ENCODE measurements at places on chromosomes 1 and 21.
A peak's percentile ranks its signal among the peaks of the same experiment; 100 is the strongest.

GRCh38 chr21:42525676-42526378, 12.2 kb downstream of the SLC37A1 start:
- DNase-seq: no peak

GRCh38 chr1:51002516-51002915, 32.5 kb downstream of the CDKN2C start:
- DNase-seq: no peak

GRCh38 chr21:27026501-27026900, 59.6 kb upstream of the ADAMTS5 start:
- DNase-seq: no peak

GRCh38 chr1:61138921-61139774, 56.8 kb downstream of the NFIA start:
- DNase-seq: peak; percentile 83

GRCh38 chr1:209395169-209395568, 188.3 kb upstream of the CAMK1G start:
- DNase-seq: no peak

DNA sequence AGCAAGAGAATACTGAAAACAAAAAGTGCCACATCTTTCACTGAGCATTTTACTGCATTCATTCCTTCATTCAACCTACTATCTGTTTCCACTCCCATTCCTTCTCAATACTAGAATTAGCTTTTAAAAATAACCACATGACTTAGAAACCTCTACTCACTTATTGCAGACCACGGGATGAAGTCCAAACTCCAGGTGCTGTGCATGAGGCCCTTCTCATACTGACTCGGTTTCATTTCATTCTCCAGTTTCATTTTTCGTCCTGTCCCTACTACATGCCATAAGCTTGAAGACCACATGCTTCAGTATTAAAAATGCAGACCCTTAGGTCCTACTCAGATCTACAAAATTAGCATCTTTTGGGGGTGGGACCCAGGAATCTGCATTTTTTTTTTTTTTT, 2.3 kb upstream of the BACH1 start:
- no peak for DNase-seq

- peak; percentile 72 for DNase-seq
Measured at GRCh38 chr1:109392788-109393616, 4.7 kb downstream of the SORT1 start.

DNA sequence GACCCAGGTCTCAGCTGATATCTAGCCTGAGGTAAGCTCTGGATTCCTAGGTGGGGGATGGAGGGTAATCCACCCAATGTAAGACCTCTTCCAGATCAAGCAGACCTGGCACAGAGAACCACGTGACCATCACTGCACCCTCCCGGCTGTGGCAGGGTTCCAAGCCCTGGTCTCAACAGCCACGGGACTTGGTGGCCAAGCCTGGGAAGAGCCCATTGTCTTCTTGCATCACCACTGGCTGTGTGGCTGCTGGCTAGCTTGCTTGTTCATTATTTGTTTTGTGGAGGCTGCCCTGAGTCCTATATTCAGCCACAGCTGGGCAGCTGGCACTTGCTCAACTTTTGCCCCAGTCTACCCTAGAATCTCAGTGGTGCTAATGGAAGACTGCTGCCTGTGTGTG, 24.1 kb upstream of the NFASC start:
- DNase-seq: no peak

DNA sequence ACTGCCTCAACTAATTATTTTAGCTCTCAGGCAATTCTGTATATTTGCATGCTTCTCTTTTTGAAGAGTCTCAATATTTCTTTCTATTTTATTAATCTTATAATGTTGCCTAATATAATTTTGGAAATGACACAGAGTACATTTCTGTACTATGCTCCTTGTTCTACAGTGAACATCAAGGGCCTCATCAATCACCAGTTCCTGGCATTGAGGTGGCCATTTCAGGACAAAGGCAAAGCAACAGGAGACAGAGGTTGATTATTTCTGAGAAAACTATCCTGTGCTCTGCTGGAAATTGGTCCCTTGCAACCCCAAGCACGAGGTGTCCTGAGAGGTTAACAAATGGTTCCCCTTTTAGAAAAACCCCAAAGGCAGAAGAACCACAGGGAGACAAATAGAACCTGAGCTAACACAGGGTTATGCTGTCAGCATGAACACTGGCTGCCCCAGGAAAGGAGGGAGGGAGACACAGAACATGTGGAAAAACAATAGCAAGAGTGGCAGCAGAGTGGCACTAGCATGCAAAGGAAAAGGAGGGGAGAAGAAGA, 63.9 kb upstream of the VAV3 start:
- DNase-seq: peak; percentile 74

- DNase-seq: no peak
Measured at GRCh38 chr1:91160363-91161075, 138.7 kb upstream of the ZNF644 start.

- peak; percentile 73 for DNase-seq
Measured at GRCh38 chr1:14780271-14780670, 181.8 kb downstream of the KAZN start.

DNA sequence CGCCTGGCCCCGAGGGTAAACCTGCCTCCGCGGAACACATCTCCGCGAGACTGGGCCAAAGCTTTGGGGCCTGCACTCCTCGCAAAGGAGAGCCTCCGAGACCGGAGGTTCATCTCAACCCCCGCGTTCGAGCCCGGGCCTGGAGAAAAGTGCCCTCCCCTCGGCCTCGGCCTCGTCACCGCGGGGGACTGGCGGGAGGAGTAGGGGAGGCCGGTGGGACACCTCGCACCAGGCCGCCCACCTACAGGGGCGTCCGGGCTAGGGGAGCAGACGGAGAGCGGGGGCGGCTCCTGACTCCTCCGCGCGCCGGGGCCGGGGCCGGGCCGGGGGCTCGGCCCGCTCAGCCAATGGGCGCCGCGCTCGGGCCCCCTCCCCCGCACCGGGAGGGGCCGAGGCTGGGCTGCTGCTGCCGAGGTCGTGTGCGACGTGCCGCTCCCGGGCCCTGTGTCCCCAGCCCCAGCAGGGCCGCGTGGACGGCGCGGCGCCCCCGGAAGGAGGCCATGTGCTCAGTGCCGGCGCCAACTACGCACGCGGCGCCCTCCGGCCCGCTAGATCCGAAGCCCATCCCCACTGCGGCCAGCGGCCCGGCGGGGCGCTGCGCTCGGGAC, 684 bp downstream of the SLC2A1 start:
- peak; percentile 55 for DNase-seq

- DNase-seq: peak; percentile 36
Measured at GRCh38 chr1:109197158-109198042, 16.3 kb upstream of the SARS1 start.

DNA sequence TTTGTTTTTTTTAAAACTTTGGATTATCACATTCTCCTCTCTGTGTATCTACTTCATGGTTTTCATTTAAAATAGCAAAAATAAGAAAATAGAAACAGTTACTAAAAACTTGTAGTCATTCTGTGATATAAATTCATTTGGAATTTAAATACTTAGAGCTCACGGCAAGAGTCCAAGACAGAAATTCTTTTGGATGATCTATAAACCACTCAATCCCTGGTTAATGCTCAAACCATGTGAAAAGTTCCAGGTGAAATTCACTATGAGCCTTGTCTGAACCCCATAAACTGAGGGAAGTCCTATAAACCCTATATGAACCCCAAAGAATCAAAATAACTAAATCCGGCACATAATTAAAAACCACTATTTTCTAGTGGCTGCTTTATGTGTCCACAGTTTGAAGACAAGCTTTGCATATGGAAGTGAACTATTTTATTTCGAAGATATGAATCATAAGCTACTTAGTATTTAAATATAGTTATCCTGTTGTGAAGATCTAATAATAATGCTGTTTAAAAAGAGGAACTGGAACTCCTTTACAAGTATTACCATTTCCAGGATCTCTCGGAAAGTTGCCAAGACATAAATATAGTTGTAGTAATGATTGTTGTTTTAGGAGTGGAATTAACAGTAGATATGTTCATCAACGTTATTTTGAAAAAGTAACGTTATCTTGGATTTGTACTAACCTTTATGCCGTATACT, 163.5 kb downstream of the NFIA start:
- DNase-seq: peak; percentile 46

- no peak for DNase-seq
Measured at GRCh38 chr21:39153842-39154241, 29.4 kb downstream of the PSMG1 start.

DNA sequence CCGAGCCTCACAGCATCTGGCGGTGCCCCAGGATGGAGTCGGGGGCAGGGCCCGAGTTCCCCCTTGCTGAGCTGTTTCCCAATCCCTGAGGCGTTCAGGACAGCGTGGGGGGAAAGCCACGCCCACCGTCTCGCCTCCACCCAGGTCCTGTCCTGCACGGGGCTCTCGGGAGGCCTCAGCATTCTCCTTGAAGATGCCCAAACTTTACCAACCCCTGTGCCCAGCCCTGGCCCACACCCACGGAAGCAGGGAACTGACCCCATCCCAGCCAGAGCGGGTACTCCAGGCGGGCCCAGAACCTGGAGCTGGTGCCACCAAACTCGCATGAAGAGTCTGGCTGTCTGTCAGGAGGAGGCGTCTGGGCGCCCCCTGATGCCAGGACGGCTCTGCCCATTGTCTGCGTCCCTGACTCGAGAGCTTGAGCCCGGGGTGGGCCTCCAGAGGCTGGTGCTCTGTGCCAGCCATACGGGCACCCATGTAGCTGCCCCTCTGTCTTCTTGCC, 35.3 kb upstream of the POFUT2 start:
- DNase-seq: no peak

DNA sequence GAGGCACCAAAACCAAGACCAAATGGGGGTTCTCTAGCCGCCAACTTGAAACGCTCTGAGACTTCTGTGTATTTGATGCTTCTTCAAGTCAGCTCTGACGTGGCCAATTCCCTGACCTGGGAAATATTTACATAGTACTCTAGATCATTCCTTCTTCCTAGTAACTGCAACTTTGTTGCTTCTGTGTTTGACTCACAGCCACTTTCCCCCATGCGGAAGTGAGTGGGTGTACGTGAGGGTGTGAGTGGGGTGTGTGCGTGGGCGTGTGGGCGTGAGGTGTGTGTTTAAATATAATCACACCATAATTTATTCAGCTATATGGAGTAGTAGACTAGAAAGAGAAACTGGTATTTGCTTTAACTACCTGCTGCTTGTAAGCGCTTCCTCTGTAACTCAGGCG, 111.0 kb downstream of the TAS1R2 start:
- DNase-seq: no peak

- DNase-seq: no peak
Measured at GRCh38 chr1:169240449-169241232, 127.0 kb downstream of the NME7 start.

DNA sequence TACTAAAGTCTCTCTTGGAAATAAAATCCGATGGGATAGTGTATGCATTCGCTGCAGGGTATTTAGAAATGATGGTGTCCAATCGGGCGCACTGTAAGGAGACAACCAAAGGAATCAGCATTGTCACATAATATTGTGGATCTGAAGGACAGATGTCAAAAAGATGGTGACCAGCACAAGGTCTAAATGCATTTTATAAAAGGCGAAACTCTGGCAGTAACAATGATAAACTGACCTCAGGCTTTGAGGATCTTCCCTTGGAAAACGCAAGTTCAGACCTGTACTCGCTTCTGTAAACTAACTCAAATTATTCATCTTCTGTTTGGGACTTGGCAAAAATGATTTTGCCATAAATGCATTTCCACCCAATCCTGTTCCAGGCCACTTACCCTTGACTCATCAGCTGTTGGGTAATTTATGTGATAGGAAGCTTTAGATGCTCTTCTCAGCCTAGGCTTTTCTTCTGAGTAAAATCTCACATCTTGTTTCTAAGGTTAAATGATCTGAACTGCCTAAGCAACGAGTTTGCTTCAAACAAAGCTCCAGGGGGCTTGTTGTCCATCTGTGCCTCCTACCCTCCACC, 33.8 kb downstream of the STPG1 start:
- no peak for DNase-seq

DNA sequence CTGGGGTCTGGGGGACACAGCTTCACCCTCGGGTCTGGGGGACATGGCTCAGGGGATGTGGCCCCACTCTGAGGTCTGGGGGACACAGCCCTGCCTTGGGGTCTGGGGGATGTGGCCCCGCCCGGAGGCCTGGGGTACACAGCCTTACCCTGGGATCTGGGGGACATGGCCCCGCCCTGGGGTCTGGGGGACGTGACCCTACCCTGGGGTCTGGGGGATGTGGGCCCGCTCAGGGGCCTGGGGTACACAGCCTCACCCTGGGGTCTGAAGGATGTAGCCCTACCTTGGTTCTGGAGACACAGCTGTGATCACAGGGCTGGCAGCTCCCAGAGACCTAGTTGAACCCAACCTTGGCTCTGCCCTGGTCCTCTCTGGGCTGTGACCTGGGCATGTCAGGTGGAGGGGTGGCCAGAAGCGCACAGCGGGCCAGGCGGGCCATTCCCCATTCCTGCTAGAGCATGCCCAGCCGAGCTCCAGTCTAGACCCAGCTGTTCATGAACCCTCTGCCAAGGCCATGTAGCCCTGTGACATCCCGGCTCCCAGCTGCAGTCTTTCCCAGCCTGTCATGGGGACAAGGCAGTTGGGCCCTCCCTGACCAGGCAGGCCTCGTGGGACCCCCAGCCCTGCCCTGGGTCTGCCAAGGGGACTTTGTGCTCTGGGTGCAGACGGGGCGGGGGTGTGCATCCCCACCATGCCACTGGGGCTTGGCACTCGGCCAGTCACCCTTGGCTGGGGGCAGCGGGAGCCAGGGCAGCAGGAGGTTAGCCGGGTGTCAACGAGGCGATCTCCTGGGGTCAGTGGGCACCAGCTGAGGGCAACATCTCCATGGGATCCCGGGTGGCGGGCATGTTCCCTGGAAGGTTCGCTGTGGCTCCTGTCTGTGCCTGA, 43.9 kb downstream of the WNT9A start:
- no peak for DNase-seq

- DNase-seq: no peak
Measured at GRCh38 chr21:33021150-33021549, 4.6 kb upstream of the OLIG2 start.

- DNase-seq: no peak
Measured at GRCh38 chr1:86114236-86114635, 42.3 kb downstream of the COL24A1 start.

DNA sequence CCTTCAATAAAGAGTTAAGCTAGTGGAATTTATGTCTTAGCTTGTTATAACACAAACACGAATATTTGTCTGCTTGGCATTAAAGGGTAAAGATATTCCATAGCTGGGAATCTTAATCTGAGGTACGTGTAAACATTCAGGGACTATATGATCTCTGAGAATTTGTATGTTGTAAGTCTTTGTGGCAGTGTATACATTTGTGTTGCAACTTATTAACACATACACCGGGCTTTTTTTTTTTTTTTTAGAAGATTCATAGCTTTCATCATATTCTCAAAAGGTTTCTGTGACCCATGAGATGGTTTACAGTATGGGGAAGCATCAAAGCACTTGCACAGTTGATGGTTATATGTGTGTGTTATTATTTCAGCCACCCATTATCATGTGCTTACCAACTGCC, 3.0 kb downstream of the GGPS1 start:
- DNase-seq: no peak

DNA sequence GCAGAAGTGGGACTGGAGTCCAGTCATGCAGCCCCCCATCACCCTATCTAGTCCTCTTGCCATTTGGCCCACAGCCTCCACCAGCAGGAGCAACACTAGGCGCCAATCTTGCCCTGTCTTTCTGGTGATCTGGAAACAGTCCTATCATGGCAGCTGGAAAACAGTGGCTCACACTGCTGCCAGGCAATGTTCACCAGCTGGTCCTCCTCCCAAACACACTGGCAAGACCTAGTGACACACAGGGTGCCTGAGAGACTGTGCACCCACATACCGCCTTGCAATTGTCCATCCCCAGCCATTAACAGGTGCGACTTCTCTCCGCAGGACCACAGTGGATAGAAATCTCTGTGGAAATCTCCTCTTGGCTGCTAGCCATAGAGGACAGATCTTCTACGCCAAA, 105.5 kb downstream of the HIVEP3 start:
- DNase-seq: no peak

- DNase-seq: no peak
Measured at GRCh38 chr1:6545276-6546112, 8.8 kb downstream of the NOL9 start.

Data from suppressor macrophage (primary cell).